NCI-H2107 (cell line): ENCODE measurements at places on chromosomes 3 and 15.

DNA sequence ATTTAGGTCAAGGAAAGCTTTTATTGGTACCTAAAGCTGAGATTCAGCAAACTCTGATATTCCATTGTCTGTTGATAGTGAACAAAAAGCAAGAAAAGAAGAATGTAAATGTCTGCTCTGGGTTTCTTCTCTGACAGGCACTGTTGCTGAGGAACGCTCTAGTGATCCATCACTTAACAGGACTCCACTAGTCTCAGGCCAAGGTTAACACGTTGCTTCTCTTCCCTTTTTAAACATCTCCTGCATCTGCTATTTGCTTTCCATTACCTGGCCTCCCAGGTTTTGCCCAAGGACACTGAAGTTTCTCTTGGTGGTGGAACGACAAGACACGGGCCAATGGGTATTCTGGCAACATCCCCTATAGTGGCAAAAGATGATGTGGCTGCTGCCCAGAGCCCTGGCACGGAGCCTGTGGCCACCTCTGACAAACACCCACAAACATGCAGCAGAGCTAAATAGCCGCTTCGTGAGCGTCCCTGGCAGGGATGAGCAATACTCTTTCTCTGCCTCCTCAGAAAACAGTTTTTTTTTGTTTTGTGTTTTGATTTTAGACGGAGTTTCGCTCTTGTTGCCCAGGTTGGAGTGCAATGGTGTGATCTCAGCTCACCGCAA, 97.8 kb upstream of the AKAP13 start:
- DNase-seq = no peak

GRCh38 chr3:65992106-65992505, 46.6 kb downstream of the MAGI1 start:
- DNase-seq = no peak

- no peak for DNase-seq
Observed at GRCh38 chr3:5006755-5007202, 27.5 kb downstream of the BHLHE40 start.

DNA sequence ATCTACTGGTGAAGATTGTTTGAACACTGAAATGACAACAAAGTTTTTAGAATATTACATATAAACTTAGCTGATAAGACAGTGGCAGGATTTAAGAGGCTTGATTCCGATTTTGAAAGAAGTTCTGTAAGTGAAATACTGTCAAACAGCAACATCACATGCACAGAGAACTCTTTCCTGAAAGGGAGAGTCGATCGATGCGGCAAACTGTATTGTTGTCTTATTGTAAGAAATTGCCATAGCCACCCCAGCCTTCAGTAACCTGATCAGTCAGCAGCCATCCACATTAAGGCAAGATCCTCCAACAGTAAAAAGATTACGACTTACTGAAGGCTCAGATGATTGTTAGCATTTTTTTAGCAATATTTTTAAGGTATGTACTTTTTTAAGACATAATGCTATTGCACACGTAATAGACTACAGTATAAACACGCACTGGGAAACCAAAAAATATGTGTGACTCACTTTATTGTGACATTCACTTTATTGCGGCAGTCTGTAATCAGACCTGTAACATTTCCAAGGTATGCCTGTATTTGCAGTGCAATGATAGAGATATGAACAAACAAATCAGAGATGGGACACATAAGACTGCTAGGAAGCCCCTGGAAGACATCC, 225.6 kb upstream of the UBE2E1 start:
- DNase-seq = no peak

DNA sequence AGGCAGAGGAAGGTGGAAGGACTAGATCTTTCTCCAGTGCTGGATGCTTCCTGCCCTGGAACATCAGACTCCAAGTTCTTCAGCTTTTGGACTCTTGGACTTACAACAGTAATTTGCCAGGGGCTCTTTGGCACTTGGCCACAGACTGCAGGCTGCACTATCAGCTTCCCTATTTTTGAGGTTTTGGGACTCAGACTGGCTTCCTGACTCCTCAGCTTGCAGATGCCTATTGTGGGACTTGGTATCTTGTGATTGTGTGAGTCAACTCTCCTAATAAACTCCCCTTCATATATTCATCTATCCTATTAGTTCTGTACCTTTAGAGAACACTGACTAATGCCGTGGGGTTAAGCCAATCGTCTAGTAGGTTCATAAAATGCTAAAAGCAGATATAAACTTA, 8.8 kb upstream of the B3GNT5 start:
- no peak for DNase-seq

GRCh38 chr3:171815973-171816595, 5.8 kb upstream of the PLD1 start:
- DNase-seq = no peak

- DNase-seq = no peak
Observed at GRCh38 chr3:71803248-71803647, 18.3 kb upstream of the PROK2 start.

DNA sequence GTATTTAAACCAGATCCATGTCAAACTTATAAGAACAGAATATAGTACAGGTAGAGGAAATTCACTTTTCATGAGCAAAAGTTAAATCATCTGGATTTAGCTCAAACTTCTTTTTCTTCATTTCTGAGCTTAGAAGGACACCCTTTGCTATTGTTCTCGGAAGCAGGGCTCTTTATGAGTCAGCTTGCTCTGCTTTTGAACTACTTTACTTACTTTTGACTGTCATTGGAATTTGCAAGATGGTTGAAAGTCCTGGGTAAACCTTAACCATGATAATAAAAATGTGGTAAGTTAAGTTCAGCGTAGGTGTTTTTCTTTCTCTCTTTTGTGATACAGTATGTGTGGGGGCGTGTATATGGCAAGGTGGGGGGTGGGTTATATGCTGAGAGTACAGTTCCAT, 312.7 kb upstream of the DPH6 start:
- DNase-seq = no peak

- no peak for DNase-seq
Observed at GRCh38 chr15:55627730-55628368, 39.7 kb upstream of the PYGO1 start.

DNA sequence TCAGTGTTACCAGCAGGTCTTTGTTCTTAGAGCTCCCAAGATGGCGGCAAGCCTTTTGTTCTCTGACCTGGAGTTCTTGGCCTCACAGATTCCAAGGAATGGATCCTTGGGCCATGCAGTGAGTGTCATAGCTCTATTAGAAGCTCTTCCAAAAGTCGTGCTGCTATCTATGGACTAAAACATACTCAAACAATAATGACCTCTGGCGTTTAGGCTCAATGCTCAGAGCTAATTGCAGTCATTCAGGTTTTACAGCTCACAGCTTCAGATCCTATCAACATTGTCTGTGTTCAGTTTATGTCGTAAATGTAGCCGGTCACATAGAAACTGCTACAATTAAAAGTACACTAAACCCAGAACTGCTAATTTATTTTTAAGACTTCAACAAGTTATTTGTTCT, 22.2 kb downstream of the CCRL2 start:
- DNase-seq = no peak

DNA sequence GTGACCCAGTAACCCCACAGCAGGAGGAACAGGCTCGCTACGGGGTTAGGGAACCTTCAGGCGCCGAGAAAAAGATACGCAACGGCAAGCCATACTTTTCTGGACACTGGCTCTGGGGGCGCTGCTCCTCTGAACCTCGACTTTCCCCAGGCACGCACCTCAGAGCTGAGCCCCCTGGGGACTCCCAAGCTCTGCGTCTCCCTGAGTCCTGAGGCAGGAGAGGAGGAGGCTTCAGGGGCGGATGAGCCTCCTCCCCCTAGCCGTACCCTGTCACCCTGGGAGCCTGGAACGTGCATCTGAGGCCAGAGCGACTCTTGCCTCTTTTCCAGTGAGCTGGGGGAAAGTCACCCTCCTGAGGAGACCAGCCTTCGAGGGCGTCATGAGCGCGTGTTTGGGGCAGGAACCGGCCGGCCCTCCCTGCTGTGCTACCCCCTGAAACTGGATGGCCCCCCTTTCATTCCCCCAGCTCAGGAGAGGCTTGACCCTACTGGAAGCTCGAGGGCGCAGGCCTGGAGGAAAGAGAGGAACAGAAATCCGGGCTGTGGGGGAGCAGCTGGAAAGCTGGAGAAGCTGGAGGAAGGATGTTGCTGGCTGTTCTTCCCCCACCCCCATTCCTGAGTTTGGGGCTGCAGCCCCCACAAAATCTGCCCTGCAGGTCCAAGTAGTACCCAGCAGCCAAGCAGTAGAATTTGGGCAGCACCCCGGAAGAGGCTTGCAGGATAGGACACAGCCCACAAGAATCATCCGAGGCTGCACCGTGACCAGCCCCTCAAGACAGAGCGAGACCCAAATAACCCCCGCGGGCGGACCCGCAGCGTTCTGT, 25.1 kb upstream of the POLG start:
- DNase-seq = no peak

DNA sequence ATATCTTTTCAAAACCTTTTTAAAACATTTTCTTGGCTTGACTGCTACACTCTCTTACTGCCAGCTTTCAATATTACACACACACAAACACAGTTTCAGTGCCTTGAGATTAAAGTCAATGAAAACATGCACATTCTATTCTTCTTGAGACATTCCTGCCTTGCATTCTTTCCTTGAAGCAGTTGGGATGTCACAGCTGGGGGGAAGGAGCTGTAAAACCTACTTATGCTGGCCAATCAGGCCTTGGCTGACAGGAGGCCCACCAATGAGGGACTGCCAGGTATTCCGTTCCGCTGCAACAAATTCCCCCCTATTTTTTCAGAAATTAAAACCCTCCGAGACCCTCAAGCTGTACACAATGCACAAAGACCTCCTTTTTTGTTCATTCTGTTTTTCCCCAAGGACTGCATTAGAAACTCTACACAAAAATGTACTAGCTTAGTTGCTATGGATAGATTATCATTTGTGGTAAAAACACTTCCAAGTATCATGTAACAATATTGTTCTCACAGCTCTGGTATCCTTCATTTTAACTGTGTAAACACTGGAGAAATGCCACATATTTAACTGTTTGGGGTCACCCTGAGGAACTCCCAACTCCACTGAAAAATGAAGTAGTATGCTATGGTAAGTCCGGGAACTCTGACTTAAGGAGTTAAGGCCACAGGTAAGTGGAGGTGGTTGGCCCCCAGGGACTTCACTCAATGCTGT, 18.5 kb downstream of the FSTL1 start:
- no peak for DNase-seq

DNA sequence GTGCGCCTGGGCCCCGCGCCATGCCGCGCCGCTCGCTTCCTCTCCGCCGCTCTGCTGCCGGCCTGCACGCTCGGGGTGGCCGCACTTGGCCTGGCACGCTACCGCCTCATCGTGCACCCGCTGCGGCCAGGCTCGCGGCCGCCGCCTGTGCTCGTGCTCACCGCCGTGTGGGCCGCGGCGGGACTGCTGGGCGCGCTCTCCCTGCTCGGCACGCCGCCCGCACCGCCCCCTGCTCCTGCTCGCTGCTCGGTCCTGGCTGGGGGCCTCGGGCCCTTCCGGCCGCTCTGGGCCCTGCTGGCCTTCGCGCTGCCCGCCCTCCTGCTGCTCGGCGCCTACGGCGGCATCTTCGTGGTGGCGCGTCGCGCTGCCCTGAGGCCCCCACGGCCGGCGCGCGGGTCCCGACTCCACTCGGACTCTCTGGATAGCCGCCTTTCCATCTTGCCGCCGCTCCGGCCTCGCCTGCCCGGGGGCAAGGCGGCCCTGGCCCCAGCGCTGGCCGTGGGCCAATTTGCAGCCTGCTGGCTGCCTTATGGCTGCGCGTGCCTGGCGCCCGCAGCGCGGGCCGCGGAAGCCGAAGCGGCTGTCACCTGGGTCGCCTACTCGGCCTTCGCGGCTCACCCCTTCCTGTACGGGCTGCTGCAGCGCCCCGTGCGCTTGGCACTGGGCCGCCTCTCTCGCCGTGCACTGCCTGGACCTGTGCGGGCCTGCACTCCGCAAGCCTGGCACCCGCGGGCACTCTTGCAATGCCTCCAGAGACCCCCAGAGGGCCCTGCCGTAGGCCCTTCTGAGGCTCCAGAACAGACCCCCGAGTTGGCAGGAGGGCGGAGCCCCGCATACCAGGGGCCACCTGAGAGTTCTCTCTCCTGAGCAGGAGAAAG, 951 bp downstream of the GPR62 start:
- DNase-seq = no peak

- no peak for DNase-seq
Observed at GRCh38 chr15:92033314-92033713, 179.8 kb downstream of the SLCO3A1 start.

DNA sequence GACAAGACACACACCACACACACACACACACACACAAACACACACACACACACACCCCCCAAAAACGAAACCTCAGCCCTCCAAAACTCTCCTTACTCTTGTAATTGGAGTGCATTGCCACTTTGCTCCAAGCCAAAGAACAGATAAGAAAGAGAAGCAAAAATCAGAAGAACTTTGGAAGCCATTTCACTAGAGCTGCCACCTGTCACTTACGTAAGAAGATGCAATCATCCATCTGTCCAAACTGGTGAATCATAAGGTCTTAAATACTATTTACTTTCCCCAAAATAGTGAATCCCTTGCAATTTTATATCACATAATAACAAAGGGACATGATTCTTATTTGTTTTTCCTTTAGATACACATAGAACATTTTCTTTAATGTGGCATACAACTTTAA, 285.4 kb downstream of the ZBTB20 start:
- no peak for DNase-seq

DNA sequence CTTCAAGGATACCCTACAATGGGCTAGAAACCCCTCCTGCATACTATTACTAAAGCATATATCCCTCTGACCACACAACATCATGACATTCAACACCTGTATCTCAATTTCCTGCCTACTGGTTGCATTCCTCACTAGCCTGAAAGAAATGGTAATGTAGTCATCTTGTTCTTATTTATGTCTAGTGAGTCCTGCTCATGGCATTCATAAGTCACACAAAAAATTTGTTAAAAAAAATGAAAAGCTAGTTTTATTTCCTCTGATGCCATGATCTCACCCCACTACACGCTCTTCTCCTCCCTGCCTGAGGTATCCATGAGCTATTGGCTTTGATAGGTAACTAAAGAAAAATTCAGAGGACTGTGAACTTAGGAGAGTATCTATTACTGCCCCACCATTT, 284.5 kb downstream of the ZNF385D start:
- no peak for DNase-seq

DNA sequence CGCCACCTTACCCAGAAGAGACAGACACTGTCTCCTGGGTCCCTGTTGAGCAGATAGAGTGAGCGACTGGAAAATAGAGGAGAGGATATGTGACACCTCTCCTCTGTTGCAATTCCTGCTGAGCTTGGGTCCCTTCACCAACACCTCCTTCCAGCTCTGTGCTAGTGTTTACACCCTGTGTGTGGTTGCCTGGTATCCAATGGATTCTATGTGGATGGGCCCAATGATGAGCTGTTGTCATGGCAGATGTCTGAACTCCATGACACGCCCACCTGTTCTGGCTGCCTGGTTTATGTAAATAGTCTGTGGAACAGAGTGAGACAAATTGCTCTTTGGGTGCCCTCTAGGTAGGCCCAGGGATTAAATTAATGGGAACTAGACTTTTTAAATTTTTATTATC, 23.7 kb downstream of the RBM5 start:
- DNase-seq = peak; percentile 19
